SJSA1 (cell line): ENCODE measurements at places on chromosomes 13 and 19. TPM values are rescaled to one million over a fixed set of nuclear protein-coding genes. Genes with fewer than 3 reads are reported as not detected.
A peak's percentile ranks its signal among the peaks of the same experiment; 100 is the strongest.

DNA sequence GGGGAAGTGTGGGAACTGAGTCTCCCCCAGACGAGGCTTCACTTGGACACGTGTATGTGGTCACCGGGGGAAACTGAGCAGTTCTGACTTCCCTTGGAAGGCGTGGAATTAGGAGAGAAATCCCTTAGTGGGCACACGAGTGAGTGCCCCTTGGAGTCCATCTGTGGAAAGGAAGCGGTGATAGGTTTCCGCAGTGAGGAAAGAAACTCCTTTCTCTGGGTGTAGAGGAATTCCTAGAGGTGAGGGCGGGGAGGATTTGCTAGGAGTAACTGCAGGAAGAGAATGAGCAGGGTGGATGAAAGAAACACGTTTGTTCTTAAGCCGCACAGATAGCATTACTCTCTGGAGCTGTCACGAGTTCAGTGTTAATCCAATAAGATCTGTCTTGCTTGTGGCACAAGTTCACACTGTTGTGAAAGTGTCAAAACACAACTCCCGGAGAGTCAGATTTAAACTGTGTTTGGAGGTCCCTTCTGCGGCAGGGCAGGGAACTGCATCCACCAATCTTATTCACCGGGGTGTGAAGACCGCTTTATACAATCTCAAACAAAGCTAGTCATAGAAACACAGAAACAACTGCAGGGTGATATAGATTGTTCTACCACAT, 1.2 kb downstream of the KL start:
- H3K4me3 ChIP-seq, result no peak overlapping the region
- no peaks in the 10 kb centered on the region for H3K36me3 ChIP-seq
- H3K27me3 ChIP-seq, result peaks cover 6% of the 10 kb centered on the region
- H3K4me1 ChIP-seq, result no peaks in the 10 kb centered on the region
- no peak for DNase-seq

GRCh38 chr13:29704648-29705047, 109.2 kb upstream of the SLC7A1 start:
- H3K27me3 ChIP-seq, result no peaks in the 10 kb centered on the region
- H3K4me1 ChIP-seq, result peaks cover 37% of the 10 kb centered on the region
- no peak overlapping the region for H3K27ac ChIP-seq

- H3K4me1 ChIP-seq, result no peaks in the 10 kb centered on the region
- H3K27me3 ChIP-seq, result no peaks in the 10 kb centered on the region
These were observed 15.5 kb downstream of the ZNF610 start for GRCh38 chr19:52351512-52351911.

The KIR3DL2 gene
- not detected in 2 replicates for total RNA-seq

DNA sequence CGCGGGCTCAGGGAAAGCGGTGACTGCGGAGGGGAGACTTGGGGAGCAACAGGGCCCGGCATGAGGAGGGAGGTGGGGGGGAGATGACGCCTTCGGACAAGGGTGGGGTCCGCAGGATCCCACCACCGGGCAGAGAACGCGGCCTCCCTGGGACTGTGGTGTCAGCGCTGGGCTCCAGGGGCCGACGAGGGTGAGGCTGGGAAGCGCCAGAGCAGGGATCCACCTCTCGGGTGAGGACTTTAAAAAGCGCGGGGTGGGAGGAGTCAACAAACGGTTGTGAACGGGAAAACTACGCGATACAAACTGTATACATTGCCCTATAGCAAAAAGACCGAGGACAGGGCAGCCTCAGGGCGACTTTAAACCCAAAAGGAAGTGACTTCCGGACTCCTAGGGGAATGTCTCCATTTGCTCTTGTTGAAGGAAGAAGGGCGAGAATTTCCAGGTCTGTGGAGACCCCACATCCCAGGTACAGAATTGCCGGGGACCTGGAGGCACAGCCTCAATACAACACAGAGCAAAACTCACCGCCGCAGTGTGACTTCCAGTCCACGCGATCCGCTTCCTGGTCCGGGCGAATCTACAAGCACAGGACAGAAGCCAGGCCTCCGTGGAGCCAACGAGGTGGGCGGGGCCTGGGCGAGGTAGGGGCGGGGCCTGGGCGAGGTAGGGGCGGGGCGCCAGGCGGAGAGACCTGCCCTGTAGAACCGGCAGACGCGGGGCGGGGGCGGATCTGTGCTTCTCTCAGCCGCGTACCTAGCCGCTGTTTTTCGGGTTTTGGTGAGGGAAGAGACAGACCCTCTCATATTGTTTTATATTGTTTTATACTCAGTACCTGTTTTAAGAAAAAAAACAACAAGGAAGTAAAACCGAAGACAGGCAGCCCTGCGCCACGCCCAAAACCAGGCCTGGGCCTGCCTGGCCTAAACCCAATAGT, at the start of gene ZNF888:
TSS of gene ZNF888 (minus strand) at position 588 of the 937 bp plus-strand sequence. CDS start 5,555 bp downstream, outside the sequence.
- peaks cover 4% of the 10 kb centered on the region; the same call in 1 of the 2 replicates for H3K36me3 ChIP-seq
- peak within 1 kb of the TSS; percentile 51 for H3K4me3 ChIP-seq
- H3K4me1 ChIP-seq, result peaks cover 5% of the 10 kb centered on the region; the same call in 1 of the 2 replicates

- H3K27ac ChIP-seq, result peak overlapping the region; percentile 46
- DNase-seq, result no peak
- no peaks in the 10 kb centered on the region for H3K36me3 ChIP-seq
- no peaks in the 10 kb centered on the region for H3K27me3 ChIP-seq
- no peak overlapping the region; the same call in 1 of the 2 replicates for H3K4me3 ChIP-seq
These were observed 15.2 kb downstream of the BCAT2 start for GRCh38 chr19:48795685-48796070.

GRCh38 chr13:74444864-74445479, 310.8 kb upstream of the KLF12 start:
- DNase-seq, result no peak
- no peaks in the 10 kb centered on the region for H3K36me3 ChIP-seq
- H3K4me3 ChIP-seq, result no peak overlapping the region
- H3K27ac ChIP-seq, result no peak overlapping the region
- H3K27me3 ChIP-seq, result no peaks in the 10 kb centered on the region

- H3K4me3 ChIP-seq, result no peak overlapping the region
- no peak overlapping the region for H3K27ac ChIP-seq
- peaks cover 8% of the 10 kb centered on the region for H3K4me1 ChIP-seq
- H3K36me3 ChIP-seq, result no peaks in the 10 kb centered on the region; the same call in 1 of the 2 replicates
- DNase-seq, result peak; percentile 79
- H3K27me3 ChIP-seq, result no peaks in the 10 kb centered on the region
These were observed 43.1 kb downstream of the TMEM255B start for GRCh38 chr13:113802090-113802531.
